ENCODE measurements at places on chromosomes 6 and 20.

GRCh38 chr6:120965814-120966213 is 368.5 kb downstream of the TBC1D32 start:
- no peak for DNase-seq

GRCh38 chr6:169567819-169568218 is 134.0 kb downstream of the WDR27 start:
- DNase-seq = no peak

GRCh38 chr20:47795214-47795907 is 10.1 kb upstream of the SULF2 start:
- DNase-seq = no peak

DNA sequence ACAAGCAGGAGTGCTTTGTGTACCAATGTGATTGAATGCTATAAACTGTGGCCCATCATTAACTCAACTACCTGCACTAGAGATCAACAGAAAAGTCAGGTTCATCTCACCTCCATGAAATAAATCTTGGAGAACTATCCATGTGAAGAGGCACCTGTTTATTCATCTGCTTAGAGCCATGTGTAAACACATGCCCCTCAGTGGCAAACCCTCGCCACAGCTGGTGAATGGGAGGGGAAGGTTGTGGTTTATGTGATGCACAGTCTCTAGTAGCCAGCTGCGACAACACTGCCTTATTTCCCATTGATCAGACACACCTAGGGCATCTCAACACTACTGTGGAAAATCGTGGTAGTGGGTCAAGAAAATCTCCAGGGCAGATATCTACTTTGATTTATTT is 640.2 kb downstream of the PTPRT start:
- DNase-seq = no peak

DNA sequence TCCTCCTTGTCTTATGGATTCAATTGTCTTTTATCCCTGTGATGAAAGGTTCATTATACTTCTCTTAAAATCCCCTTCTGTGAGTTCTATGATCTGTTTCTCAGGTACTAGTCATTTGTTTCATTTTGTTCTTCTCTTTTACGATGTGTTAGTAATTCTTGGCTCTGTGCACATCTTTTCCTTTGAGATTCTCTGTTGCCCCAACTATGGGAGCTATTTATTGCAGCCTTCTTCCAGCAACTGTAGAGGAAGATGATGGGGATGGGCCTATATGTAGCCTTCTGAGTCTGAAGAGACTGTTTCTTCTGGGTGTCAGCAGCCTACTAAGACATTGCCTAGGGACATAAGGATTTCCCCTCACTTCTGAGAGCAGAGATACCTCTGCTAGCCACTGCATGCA is 50.4 kb upstream of the TRERF1 start:
- DNase-seq = no peak

GRCh38 chr6:152380993-152381898 is 255.9 kb downstream of the SYNE1 start:
- DNase-seq = peak; percentile 65

DNA sequence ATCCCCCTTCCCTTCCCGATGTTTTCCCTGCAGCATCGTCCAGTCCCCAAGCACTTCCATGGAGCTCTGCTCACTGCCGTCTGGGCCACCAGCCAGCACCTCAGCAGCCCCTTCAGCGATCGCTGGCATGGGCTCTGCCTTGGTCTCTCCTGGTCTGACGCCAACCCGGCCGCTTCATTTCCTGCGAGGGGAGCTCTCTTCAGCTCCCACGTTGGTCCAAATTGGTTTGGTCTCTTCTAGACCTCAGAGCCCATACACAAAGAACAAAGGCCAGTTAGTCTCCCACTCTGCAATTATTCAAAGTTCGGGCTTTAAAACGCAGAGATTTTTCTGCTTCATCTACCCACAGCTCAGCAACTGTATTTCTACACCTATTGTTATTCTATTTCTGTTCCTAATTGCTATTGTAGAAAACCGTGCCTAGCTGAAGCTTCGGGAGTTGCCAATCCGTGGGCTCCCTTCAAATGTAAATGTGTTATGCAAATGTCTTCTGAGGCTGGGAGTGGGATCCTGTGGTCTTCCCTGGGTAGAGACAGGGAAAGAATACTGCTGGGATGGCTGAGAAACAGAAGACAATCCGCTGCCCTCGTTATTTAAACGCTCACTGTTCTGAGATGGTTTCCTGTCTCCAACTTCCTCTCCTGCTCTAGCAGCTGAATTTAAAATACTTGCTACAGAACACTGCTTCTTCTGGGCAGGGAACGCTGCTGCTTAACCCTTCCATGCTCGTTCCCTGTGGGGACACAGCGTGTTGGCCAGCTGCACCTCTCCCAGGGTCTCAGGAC is 154.2 kb upstream of the QKI start:
- DNase-seq = no peak

DNA sequence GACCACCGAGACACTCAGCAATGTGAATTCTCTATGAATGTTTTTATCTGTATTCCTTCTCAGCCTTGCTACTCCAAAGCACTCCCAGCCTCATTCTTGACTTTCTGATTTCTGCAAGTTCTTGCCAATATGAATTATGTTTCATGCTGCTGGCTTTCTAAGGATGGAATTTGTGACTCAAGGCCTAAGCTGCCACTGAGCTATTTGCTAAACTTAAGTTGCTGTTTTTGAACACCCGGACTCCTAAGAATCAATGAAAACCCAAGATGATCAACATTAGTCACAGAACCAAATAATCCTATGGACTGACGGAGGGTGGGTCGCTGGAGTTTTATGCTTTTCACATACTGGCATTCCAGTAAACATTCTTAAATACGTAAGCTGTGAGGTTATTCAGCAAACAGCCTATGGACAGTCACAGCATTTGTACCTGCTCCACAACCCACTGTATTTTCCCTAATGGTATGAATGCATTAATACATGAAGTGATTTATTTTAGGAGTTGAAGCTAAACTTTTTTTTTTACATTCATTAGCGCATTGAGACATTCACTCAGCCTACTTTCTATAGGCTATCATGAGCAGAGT is 8.2 kb upstream of the PXDC1 start:
- DNase-seq = no peak

GRCh38 chr20:24773751-24774201 is 175.3 kb upstream of the CST7 start:
- DNase-seq = peak; percentile 69

DNA sequence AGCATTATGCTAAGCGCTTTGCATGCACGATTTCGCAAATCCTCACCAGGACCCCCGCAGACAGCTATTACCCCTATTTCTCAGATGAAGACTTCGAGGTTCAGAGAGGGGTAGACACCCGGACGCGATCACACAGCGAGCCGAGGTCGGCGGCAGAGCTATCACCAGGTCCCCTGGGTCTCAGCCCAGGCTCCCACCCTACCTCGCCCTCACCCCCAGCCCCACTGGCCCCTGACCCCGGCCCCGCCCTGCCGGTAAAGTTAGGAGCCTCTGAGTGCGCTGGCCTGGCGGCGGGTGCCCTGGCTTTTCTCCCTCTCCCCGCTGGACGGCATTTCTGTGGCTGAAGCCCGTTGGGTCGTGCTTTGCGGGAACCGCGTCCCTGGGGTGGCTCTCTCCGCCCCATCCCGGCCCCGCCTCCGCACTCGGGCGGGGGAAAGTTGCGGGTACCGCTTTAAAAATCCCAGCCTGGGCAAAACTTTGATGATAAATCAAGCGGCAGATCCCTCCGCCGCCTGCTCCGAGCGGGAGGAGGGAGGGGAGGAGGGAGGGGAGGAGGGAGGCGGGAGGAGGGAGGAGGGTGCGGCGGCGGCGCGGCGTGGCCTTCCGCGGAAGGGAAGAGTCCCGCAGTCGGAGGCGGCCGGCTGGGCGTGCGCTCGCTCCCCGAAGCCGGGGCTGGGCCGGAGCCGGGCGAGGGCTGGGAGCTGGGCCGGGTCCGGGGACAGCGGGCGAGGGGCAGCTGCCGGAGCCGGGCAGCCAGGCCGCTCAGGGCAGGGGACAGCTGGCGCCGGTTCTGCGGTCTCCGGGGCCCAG is at the start of gene VSTM2L:
Gene VSTM2L, plus strand, starts transcription at position 624 of the 810 bp plus-strand sequence. CDS start 224 bp downstream, outside the sequence.
- no peak for DNase-seq

GRCh38 chr6:100126790-100127484 is 132.9 kb upstream of the MCHR2 start:
- DNase-seq = no peak

GRCh38 chr20:63979557-63980316 is at the start of gene SAMD10:
SAMD10 (minus strand) TSS chr20:63979642; CDS start chr20:63979467, 175 bp downstream.
- DNase-seq = no peak

DNA sequence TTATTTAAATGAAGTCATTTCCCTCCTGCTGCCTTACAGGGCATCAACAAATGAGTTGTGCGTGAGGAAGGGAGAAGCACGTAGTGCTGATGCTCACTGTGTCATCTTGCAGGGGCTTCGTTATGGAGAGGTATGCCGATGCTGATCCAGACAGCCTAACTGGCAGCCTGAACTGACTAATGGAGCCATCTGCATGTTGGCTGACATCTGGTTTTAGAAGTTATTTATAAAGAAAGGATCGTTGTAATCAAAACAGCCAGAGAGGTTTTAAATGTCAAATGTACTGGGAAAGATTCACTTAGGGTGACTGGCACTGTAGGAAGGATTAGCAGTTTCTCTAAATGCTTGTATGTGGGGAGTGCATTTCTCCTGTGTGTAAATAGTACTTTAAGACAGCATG is 54.6 kb downstream of the FARS2 start:
- DNase-seq = no peak

DNA sequence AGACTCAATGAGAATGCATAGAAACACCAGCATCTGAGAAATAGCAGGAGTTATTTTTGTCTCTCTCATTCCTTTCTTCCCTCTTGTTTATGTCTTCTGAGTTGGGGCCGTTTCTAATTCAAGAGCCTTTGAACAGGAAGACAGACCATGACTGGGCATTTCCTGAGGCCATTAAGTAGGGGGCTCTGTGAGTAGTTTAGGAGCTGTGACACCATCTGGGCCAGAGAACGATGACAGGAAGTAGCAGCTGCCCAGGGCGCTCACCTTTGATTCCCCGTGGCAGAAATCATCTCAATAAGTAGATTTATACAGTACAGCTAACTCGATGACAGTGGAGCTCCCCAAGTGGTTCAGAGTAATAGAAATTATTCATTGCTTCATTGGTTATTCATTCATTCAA is 298.4 kb upstream of the PLN start:
- no peak for DNase-seq

- DNase-seq = no peak
These were observed 485.4 kb downstream of the CDKAL1 start for GRCh38 chr6:21019614-21020013.

DNA sequence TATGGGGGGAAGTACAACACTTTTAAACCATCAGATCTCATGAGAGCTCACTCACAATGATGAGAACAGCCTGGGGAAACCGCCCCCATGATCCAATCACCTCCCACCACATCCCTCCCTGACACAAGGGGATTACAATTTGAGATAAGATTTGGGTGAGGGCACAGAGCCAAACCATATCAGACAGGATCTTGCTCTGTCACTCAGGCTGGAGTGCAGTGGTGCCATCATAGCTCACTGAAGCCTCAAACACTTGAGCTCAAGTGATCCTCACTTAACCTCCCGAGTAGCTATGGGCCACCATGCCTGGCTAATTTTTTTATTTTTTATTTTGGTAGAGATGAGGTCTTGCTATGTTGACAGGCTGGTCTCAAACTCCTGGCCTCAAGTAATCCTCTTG is 5.1 kb upstream of the IYD start:
- no peak for DNase-seq

DNA sequence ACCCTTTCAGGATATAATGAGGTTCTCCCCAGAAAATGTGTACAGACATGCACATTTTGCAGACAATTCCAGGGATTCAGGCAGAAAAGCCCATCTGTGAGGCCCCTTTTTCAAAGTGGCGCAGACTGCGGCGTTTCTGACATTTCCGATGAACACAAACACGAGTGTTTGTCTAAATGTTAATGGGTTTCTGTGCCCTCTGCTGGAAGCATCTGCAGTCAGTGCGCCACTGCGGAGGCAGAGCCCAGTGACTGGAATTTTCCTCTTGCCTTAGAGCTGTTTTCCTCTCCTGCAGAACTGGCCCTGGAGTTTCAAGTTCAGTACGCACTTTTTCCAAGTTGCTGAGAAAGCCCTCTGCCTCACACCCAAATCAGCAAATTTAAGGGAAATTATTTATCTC is 15.3 kb downstream of the ANKRD60 start:
- no peak for DNase-seq

DNA sequence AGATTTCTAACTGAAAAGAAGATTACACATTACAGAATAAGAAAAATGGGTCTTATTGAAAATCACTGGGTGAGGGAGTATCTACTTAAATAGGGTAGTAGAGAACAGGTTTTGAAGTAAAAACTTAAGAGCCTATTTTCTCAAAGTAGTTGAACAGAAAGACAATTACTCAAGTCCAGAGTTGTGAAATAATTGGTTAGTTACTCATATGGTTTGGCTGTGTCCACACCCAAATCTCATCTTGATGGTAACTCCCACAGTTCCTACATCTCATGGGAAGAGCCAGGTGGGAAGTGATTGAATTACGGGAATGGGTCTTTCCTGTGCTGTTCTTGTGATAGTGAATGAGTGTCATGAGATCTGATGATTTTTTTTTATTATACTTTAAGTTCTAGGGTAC is 1035.3 kb upstream of the GJE1 start:
- DNase-seq = no peak

GRCh38 chr6:56839533-56840183 is 115.2 kb upstream of the BEND6 start:
- DNase-seq = no peak

DNA sequence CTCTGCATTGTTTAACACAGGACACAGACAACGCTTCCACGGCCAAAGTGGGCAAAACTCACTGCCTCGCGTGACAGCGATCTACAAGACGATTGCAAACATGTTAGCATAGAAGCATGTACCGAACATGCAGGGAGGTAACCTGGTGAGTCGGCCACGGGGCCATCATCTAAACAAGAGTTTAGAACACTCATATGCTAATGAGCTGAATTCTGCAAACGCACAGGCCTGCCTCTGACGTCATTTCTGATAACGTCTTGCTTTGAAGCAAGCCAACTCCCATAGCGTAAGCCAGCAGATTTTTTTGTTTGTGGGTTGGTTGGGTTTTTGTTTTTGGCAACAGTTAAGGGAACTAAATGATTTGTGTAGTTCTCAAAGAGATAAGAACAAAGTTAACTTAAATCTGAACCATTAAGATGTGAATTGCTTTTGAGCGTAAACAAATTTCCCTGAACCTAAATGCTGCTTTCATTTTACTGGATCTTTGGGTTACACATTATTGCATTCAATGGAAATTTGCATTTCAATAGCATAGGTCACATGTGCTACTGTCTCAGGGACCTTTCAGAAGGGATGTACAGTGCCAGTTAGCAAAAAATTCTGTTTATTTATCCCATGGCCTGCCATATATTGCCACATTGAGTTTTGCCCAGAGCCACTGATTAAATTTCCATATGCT is 184.5 kb upstream of the PDE10A start:
- DNase-seq = no peak

GRCh38 chr6:14312587-14312986 is 195.0 kb downstream of the CD83 start:
- no peak for DNase-seq

GRCh38 chr6:20328266-20328923 is 73.3 kb upstream of the E2F3 start:
- no peak for DNase-seq

Measured in smooth muscle cell of the brain vasculature (primary cell).